SHP77 treated with DMSO at 0.1 percent for 48 hours (cell line): ENCODE measurements at places on chromosomes 3 and 15.

DNA sequence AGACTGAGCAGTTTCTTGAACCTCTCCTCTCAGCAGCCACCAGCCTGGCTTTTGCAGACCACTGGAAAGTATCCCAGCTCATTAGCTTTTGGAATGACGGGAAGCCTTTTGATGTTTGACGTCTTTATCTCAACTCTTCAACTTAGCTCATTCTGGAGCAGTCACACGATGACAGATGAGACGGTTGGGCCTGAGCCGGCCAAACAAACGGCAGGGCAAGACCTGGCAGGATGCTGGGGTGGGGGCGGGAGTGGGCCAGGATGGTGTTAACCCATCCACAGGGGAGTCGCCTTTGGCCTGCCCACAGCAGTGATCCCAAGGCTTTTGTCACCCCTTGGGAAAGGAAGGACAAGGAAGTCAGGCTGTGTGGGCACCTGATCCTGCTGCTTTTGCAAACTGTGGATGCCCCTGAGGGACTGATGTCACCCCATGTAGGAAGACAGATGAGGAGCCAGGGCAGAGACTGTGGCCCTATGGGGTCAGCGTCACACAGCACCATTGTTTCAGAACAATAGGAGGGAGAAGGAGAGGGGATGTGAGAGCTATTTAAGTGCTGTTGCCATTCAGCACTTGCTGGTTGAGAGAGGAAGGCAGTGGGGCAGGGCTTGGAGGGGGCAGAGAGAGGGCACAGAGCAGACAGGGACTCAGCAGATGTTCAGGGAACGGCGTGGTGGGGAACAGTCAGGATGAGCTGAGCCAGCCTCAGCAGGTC, 121.9 kb upstream of the CTDSPL start:
- no peak for DNase-seq

DNA sequence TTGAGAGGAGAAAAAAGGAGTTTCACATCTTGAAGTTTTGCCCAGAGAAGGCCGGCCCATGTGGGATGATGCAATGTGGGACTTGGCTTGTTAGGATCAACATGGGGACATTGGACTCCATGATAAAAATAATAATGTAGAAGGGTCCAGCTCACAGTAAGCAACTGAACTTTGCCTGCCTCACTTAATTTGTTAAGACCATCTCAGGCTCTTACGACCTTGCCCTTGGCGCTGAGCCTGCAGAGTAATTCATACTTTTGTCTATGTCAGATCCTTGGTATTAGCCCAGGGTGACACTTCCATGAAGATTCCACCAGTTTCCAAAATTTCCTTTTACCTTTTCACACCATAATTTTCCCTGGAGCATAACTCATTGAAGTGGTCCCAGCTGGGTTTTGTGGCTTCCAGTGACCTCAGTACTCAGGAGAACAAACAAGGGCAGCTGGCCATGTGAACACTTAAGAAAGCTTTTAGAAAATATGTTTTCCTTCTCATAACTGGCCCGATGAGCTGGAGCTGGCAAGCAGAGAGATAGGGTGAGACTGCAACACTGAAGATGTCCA, 315.4 kb upstream of the RASGRP1 start:
- no peak for DNase-seq

- DNase-seq, result no peak
Measured at GRCh38 chr3:45814322-45814721, 18.0 kb upstream of the SLC6A20 start.

DNA sequence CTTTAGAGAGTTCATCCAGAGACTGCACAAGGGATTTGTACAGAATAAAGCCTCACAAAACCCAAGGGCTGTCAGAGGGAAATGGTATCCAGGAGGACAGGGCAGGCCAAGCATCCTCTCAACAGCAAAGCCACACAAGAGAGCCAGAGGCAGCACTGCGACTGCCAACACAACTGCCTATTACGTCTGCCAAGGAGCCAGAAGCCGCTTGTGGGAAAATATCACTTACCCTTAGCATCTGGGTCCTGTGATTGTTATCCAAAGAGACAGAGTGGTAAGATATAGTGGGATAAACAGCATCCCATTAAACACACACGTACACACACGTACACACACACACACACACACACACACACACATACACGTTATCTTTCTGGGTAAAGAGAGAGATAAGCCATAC, 618.3 kb upstream of the AGTR1 start:
- no peak for DNase-seq

DNA sequence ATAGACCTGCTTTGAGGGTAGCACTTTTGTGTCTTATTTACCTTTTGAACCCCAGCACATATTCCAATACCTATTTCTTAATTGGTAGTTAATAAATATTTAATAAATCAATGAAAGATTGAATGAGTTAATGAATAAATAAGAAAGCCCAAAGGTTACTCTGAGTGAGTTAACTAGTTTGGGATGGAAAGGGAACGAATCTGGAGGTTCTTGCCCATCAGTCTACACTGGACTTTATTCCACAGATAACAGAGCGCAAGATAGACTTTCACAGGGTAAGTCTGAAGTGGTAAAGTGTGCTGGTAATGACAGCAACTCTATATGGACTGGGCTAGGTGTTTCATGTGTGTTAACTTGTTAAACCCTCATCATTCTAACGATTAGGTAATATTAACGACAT, 33.1 kb upstream of the MED12L start:
- no peak for DNase-seq

DNA sequence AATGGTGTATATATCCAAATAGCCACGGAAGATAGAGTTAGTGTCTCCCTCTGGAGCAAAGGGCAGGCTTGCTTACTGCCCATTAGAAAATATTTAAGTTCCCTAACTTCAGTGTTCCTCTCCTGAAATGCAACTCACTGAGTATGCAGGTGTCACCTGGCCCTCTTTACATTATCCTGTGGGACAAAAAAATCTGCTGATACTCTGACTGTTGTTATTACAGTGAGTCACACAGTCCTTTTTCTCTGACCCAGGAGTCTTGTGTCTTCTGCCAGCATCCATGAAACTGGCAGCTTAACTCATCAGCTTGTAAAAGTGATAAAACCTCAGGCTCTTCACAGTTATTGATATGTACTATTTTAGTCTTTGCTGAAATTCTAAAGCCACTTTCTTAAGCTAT, 42.2 kb upstream of the RASGRF1 start:
- DNase-seq, result no peak

DNA sequence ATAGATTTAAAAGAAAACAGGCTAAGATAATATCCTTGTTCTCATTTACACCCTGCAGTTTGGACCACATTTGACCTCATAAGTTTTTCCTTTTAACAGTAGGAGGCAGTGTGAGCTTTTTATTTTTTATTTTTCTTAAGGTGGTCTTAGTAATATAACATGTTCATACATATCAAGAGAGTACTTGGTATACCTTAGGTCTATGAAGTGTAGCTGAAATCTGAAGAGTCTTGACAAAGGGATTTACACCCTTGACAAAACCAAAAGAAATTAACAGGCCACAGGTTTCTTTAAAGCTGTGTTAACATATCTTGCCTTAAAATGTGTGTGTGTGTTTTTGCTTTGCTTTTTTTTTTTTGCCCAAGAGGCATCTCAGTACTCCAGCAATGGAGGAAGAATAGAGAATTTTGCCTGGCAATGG, 3.2 kb downstream of the RAP2B start:
- DNase-seq, result no peak

- peak; percentile 55 for DNase-seq
Measured at GRCh38 chr3:48507256-48508061, 3.5 kb upstream of the SHISA5 start.
